ENCODE measurements at places on chromosomes 7 and 10.

DNA sequence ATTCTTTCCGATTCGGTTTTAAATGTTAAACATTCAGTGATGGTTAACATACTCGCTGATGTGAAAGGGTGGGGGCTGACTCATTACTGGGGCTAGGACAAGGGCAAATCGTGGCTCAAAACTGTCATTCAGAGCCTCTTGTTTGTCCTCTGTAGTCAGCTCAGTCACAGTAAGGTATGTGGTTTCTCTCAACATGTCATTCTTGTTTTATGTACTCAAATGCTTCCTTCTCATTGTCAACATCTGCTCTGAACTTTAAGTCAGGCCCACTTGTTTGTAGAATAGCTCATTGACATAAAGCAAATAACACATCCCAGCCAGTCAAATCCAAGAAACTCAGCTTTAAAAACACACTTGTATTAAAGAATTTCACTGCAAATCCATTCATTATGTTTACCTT lies 7.3 kb downstream of the SLC16A9 start:
- DNase-seq, result no peak

GRCh38 chr10:63722537-63722936 lies 201.3 kb downstream of the REEP3 start:
- no peak for DNase-seq

GRCh38 chr7:23622506-23622925 lies 25.3 kb downstream of the CCDC126 start:
- DNase-seq, result no peak

DNA sequence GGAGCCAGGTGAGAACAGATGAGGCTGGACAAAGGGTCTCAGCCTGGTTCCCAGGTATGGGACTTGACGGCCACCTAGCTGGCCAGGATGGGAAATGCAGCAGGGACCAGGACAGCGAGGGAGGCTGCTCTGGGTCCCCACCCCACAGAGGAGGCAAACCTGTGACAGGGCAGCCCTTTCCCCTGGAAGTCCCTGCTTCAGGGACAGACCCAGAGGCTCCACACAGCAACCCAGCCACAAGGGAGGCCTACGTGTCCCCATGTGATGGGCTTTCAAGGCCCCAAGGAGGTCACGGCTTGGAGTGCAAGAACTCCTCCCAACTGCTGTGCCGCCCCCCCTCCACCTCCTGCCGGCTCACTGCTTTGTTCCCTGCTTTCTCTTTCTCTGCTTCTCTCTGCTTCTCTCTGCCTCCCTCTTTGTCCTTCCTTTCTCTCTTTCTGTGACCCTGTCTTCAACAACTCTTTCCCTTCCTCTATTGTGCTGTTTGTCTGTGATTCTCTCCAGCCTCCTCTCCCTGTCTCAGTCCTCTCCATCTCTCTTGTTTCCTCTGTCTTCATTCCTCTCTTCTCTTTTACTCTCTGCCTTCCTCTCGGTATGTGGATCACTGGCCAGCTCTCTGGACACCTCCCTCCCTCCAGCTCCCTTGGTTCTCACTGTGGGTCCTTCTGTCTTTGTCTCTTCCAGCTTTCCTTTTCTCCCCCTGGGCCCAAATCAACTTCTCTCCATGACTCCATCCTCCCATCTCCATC lies 9.6 kb upstream of the EIF5AL1 start:
- no peak for DNase-seq

DNA sequence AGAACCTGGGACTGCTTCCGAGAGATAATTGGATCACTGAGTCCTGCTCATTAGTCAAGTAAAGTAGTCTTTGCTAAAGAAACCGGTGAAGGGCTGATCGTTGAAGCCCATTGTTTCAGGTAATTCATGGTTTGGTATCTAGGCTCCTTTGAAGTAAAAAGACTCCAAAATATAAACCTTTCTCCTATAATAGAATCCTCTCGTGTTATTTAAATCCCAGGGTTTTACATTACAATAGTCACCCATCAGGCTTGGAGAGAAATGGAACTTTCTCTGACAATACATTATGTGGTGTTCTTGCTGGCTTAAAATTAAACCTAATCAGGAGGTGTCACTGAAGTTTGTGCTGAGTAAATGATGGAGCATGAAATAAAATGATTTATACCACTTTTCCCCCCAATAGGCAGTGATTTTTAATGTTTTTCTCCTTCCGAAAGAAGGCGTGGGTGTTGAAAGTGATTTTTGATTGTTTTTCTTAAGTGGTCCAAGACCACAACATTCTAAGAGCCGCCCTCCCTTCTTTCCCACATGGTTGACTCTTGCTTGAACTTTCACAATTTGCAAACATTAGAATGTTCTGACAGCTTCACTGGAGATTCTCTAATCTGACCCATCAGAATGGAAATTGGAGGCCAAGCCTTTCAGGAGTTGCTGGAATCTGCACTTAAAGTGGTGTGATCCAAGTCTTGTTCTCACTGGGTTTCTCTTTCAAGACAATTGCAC lies 44.2 kb downstream of the LRMDA start:
- no peak for DNase-seq

- DNase-seq, result no peak
Measured at GRCh38 chr7:42878303-42878702, 33.6 kb downstream of the C7orf25 start.

- DNase-seq, result no peak
Measured at GRCh38 chr10:14588084-14588937, 186.4 kb downstream of the FAM107B start.

DNA sequence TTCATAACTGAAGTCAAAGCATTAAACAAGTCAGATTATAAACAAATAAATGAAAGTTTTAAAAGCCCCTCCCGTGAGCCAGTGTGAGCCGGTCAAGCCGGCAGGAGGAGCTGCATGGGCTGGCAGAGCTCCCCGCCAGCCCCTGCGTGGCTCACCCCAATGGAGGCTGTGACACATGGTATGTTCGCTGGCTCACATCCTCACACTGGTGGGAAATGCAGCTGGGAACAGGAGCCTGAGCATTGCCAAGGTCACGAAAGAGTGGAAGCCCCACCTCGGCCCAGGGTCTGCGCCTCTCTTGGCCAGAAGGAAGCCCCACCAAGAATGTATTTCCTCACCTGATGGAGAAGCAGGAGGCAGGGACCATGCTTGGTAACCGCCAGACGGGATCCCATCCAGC lies 261.7 kb upstream of the TCERG1L start:
- no peak for DNase-seq

GRCh38 chr10:77205135-77205534 lies 432.5 kb downstream of the KCNMA1 start:
- DNase-seq, result no peak

DNA sequence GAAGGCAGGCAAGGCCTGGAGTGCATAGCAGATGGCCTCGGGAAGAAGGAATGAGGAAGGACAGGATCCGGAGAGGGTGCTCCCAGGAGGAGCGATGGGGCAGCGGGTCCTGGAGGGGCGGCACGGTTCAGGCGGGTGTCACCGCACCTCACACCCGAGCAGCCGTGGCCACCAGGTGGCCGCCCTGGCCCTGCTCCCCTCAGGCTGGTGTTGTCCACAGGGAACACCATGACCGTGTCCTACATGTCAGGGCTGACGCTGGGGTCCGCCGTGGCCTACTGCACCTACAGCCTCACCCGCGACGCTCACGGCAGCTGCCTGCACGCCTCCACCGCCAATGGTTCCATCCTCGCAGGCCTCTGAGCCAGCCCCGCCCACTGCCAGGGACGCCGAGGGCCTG lies 19.8 kb downstream of the SLC29A4 start:
- DNase-seq, result no peak

- DNase-seq, result peak; percentile 37
Measured at GRCh38 chr10:46228563-46229071, 58.2 kb upstream of the ANTXRL start.

Data from activated T-cell treated with anti-CD3 and anti-CD28 coated beads for 1 hour (primary cell).